Lung (tissue), 17 donors: ENCODE measurements at places on chromosomes 7 and 10. TPM values are rescaled to one million over a fixed set of nuclear protein-coding genes. Genes with fewer than 3 reads are reported as not detected.

The RASA4B gene
- total RNA-seq: 9.7 TPM

DNA sequence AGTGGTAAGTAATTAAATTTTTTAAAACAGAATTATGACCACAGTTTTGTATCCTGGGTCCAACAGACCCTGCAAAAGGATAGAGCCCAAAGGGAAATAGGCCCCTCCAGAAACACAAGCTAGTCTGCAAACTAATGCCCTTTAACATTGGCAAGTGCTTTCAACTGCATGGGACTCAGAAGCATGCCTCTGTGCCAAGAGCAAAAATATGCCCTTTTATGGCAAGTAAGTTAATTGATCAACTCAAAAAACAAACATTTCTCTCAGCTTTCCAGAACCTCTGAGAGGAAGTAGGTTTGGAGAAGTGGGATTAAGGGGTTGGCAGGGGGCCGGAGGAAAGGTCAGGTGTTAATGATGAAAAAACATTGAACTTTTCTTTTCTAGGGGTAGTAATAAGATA, 186.6 kb upstream of the PRSS1 start:
- DNase-seq: no peak

GRCh38 chr10:44233561-44234482, 151.1 kb downstream of the CXCL12 start:
- peak; percentile 94 for DNase-seq

- peak; percentile 43 for DNase-seq
Measured at GRCh38 chr10:116001262-116001857, 271.6 kb downstream of the GFRA1 start.

GRCh38 chr10:11919271-11919670, 96.1 kb downstream of the PROSER2 start:
- no peak for DNase-seq

- DNase-seq: peak; percentile 61
Measured at GRCh38 chr10:77946084-77946483, 19.5 kb upstream of the DLG5 start.

DNA sequence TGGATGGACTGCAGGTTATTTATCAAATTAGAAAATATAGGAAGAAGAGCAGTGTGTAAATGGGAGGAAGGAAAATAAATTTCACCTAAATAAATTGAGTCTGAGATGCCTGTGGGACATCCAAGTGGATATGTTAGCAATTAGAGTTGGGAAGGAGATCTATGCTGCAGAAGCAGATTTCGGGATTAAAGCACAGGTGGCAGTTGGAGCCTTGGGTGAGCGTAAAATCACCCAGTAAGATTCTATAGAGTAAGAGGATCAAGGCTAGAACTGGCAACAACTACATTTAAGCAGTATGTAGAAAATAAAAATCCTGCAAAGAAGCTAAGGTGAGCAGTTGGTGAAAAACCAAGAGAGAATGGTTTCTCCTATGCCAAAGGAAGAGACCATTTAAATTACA, 8.4 kb downstream of the TRIM4 start:
- no peak for DNase-seq

DNA sequence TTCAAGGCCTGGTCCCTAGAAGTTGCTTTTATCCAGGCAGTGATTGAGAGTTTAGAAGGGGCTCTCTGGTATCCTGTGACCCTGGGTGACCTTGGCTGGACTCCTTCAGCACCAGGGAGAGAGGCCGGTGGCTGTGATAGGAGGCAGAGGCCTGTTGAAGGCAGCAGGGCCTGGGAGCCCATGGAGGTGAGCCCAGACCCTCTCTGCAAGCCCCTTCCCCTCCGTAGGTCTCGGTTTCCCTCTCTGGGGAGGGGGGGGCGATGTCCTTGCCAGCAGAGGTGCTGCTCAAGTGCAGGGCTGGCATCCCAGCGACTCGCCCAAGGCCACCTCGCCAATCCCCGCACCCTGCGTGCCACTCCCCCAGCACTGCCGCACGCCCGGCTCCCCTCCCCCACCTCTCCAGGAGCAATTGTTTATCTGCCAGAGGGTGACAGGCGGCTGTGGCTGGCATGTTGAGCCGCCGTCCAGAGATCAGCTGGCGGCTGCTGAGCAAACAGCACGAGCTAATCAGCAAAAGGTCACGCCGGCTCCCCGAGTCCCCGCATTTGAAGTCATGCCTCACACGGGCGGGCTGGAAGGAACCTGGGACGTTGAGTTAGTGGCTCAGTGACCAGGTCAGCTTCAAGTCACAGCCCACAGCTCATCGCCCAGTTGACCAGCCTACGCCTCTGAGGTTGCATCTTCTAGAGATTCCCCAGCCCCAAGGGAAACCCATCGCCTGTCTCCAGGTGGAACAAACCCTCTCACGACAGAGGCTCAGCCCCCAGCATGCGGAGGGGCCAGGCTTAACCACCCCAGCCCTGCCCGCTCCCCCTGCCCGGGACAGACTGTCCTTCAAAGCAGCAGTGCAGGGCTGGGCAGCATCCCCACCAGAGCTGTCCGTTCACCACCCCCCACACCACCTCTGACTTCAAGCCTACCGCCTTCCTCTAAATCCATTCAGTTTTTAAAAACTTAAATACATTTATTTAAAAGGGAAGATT, 43.7 kb downstream of the ELFN1 start:
- peak; percentile 44 for DNase-seq

DNA sequence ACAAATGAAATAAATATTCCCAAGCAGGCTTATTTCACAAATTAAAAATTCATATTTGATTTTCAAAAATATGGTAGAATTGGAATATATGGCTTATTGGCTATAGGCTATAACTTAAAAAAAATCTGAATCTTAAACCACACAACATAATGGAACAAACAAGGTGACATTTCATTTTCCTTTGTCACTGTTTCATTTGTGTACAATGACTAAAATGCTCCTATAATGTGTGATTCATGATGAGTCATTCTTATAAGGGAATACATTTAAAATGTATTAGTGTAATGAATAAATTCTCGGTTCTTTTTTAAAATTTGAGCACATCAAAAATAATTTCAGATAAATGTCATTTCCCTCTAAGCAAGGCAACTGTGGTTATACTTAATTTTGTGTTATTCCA, 148.0 kb upstream of the ANK3 start:
- no peak for DNase-seq

DNA sequence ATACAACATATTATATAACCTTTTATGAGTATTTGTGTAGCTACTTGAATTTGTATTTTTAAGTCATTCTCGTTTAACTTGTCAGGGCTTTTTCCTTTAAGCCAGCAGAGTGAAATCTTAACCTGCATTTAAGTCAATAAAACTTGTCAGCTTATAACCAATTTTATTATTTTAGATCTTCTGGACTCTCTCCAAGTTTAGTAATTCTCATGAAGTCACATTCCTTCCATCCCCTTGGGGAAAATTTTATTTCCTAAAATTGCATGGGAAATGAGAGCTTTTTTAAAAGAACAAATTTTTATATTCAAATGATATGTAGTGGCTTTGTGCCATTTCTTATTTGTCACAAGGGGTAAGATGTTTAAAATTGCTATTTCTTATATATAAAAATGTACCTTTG, 74.0 kb downstream of the SEPTIN7 start:
- DNase-seq: peak; percentile 8

- no peak for DNase-seq
Measured at GRCh38 chr10:112335111-112335867, 38.6 kb upstream of the ACSL5 start.
